ENCODE measurements at places on chromosomes 6 and 20.

DNA sequence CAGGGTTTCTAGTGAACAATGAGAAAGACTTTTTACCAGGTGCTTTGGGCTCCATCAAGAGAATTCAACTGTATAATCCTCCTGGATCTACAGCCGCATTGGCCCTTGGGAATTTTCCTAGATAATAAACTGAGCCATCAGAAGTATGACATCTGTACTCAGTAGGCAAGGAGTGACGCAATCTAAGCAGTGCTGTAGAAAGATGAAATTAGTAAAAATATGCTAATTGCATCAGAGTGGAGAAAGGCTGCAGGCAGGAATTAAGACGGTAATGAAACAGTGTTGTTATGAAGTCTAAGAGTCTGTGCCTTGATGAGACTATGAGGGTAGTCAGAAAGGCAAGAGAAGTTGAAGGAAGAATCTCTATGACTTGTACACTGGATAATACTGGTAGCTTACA, 507.9 kb upstream of the SOX4 start:
- DNase-seq = no peak

DNA sequence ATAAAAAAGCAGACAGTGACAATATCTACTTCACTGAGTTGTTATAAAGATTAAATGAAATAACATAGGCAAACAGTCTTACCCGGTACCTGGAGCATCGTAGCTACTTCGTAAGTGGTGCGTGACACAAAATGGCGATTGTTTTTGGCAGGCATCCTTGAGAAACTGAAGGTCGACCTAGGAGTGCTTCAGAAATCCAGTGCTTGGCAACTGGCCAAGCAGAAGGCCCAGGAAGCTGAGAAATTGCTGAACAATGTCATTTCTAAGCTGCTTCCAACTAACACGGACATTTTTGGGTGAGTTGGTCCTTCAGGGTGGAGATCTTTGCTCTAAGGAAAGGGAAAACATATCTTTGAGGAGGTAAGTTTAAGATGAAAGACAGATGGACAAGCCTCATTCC, 4.8 kb downstream of the BPIFA2 start:
- no peak for DNase-seq

DNA sequence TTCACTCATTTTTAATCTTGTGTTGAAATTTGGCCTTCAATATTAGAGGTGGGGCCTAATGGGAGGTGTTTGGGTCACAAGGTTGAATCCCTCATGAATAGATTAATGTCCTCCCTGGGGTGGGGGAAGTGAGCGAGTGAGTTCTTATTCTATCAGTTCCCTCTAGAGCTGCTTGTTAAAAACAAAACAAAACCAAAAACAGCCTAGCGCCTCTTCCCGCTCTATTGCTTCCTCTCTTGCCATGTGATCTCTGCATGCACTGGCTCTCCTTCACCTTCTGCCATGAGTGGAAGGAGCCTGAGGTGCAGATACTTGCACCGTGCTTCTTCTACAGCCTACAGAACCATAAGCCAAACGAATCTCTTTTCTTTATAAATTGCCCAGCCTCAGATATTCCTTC, 89.6 kb upstream of the SLC35F1 start:
- no peak for DNase-seq

GRCh38 chr6:108798670-108799353, 49.4 kb upstream of the ARMC2 start:
- peak; percentile 57 for DNase-seq

- no peak for DNase-seq
Measured at GRCh38 chr6:157800420-157801237, 22.4 kb upstream of the SNX9 start.

- peak; percentile 51 for DNase-seq
Measured at GRCh38 chr6:3500262-3501014, 43.6 kb upstream of the SLC22A23 start.

DNA sequence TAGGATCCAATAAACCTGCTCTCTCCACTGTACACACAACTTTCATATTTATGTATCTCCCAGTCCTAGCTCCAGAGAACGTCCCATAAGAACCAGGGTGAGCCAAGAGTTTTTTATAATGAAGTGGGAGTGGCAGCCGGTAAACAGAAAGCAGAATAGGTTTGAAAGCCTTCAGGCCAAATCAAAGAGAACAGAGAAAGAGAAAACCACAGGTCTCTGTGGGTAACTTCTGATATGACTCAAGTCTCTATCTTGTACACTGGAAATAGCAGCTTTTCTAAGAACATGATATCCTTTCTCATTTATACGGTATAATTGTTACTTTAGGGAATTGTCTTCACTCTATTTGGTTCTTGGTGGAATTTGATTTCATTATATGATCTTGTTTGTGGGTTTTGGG, 273.6 kb downstream of the PACRG start:
- peak; percentile 53 for DNase-seq

DNA sequence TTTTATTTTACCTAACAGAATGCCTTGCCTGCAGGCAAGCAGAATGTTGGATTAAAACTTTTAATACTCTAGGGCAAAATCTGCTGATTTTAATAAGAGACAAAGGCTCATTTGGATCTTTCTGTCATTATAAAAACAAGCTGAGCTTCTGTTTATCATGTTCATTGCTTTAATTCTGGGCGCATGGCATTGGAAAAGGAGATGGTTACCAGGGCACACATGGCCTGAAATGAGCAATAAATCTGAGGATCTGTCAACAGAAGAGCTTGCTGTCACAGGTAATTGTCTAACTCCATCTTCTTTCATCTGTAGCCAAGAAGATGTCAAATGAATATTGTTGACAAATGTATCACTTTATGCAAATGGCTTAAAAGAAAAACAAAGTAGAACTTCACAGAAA, 439.6 kb downstream of the DOK5 start:
- no peak for DNase-seq

GRCh38 chr6:138328210-138328609, 49.5 kb upstream of the SMIM28 start:
- no peak for DNase-seq

- DNase-seq = no peak
Measured at GRCh38 chr20:41507436-41507835, 110.7 kb downstream of the CHD6 start.

GRCh38 chr6:75145976-75146375, 59.9 kb downstream of the COL12A1 start:
- DNase-seq = no peak

GRCh38 chr6:21199262-21199661, 394.3 kb upstream of the SOX4 start:
- peak; percentile 70 for DNase-seq

DNA sequence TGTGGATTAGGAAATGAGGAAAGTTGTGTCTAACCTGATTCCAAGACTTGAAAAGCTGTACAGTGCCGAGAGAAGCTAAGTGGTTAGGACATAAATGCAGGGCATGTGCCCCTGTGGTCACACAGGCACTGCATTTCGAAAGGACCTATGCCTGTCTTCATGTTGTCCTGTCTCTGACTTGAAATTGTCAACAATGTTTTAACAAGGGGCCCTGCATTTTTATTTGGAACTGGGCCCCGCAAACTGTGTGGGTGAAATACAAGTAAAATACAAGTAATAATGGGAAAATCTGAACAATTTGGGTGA, 38.8 kb downstream of the MRS2 start:
- DNase-seq = no peak

DNA sequence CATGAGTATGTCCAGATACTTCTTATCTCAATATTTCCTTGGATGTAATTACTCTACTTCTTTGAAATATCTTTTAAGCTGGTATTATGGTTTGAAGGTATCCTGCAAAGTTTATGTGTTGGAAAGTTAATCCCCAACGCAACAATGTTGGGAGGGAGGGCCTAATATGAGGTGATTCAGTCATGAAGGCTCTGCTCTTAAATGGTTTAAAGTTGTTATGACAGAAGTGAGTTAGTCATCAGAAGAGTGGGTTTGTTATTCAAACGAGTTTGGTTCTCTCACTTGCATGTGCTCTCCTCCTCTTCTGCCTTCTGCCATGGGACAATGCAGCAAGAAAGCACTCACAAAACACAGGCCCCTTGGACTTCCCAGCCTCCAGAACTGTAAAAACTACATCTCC, 176.3 kb downstream of the KCNQ5 start:
- DNase-seq = no peak

DNA sequence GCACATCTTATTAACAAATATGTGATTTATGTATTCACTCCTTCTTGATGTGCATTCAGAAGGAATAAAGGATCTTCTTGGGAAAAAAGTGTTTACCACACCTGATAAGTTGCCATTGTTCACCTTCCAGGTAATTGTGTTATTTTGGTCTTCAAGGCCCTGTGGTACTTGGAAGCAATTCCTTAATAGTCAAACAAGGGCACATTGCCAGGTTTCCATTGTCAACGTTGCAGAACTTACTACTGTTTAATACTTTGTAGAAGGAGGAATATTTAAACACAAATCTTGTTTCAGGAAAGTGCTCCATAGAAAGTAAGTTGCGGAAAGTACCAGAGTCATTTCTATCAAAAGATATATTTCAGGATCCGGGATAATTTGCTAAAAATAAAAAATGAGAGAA, 129.5 kb upstream of the SGK1 start:
- no peak for DNase-seq

DNA sequence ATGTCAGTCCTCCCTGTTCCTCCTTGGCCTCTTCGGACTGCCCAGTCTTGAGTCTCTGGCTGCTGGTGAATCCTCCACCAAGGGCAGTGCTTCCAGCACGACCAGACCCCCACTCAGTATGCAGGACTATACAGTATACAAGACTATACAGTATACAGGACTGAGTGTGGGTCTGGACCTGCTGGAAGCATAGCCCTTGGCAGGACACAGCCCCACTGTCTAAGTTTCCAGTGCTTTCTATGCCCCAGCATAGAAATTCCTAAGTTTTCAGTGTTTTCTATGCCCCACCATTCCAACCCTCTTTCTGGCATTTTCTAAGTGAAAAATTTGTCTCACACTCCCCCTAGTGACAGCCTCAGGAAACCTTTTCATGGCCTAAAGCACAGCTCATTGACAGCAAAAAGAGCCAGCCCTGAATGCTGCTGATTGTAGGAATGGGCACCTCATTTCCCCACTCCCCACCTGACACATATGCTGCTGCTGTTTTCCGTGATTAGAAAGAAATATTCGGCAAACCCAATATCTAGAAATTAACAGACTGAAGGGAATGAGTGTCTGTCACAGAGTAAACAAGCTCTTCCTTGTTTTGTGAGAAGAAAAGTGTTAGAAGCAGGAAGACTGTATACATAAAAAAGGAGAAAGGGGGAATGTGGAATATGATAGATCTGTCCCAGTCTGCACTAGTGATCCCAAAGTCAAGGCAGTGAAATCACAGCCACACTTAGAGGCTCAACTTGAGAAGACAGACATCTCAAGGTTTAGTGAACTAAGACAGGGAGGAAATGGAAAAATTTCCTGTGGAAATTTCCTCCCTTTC, 206.9 kb downstream of the IBTK start:
- peak; percentile 55 for DNase-seq

DNA sequence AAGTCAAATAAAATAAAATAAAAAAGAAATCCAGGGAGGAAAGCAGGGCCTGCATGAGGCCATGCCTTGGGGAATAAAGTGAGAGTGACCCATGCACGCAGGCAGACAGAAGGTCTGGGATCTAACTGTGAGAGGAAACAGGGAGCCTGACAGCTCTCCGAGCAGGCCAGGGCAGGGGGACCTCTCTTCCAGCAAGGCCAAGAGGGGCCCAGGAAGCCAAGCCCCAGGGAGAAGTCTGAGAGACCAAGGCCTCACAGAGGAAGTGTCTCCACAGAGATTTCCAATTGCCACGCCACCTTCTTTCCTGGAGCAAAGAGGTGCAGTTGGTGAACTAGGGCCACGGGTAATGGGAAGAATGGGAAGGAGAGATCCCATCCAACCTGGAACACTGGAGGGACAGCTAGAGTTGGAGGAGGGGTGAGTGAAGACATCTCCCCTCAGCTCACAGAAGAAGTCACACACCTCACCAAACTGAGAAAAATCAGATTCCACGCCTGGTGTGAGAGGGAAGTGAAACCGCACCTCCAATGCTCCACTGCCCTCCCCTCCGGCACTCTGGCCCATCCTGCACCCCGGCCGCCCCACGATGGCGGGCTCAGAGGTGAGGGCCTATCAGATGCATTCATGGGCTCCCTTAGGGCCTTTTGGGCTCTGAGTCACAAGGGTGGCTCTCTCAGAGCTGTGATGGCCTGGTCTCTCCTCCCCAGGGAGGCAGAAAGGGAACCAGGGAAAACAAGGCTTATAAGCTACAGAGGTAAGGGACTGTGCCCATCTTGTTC, 25.1 kb upstream of the TAF8 start:
- DNase-seq = no peak

GRCh38 chr20:701401-702129, 26.0 kb upstream of the SCRT2 start:
- no peak for DNase-seq

DNA sequence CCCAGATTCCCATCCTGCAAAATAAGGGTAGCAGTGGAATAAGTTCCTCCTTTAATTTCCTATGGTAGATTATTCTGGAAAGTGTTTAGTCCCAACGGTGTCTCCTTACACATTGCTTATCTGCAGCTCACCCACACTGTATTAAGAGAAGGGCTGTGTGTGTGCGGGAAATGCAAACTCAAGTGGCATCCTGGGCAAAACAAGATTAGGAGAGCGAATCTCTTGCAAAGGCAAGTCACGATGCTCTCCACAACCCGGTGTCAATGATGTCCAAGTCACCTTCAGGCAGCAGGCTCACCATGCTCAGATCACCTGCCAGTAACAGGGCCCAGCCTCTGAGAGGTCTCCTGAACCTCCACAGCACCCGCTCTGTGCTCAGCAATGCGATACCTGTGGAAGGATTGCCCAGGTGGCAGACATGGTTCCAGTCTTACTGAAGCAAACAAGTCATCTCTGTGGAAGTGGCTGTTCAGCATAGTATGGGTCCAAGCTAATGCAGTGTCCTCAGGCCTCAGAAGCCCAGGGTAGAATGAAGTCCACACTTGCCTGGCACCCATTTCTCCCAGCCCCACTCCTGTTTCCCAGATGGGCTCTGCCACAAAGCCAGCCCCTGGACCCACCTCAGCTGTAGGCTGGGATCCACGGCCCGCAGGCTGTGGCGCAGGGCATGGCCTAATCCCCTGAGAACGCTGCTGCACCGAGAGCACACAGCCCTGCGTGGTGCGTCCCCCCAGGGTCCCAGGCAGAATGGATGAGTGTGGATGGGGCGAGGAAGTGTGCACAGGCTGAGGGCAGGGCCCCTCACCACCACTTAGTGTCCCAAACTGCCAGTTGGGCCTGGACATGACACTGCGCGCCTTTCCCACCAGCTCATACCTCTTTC, 101.2 kb downstream of the PXDC1 start:
- DNase-seq = no peak
